ENCODE measurements at places on chromosomes 5 and 9.

DNA sequence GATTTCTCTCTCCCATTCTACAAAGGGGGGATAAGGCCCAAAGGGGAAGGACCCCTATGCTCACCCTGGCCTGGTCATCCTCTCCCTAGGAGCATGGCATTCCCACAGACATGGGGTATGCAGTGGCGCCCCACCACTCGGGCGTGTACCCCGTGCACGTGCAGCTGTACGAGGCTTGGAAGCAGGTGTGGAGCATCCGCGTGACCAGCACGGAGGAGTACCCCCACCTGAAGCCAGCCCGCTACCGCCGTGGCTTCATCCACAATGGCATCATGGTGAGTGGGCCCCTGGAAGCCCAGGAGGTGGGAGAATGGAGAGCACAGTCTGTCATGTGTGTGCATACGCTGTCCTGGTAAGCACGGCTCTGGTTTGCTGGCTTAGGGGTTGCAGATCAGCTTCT is 27.7 kb downstream of the NDST1 start:
- no peak for DNase-seq

- DNase-seq, result no peak
Observed at GRCh38 chr9:6153425-6153824, 62.2 kb upstream of the IL33 start.

DNA sequence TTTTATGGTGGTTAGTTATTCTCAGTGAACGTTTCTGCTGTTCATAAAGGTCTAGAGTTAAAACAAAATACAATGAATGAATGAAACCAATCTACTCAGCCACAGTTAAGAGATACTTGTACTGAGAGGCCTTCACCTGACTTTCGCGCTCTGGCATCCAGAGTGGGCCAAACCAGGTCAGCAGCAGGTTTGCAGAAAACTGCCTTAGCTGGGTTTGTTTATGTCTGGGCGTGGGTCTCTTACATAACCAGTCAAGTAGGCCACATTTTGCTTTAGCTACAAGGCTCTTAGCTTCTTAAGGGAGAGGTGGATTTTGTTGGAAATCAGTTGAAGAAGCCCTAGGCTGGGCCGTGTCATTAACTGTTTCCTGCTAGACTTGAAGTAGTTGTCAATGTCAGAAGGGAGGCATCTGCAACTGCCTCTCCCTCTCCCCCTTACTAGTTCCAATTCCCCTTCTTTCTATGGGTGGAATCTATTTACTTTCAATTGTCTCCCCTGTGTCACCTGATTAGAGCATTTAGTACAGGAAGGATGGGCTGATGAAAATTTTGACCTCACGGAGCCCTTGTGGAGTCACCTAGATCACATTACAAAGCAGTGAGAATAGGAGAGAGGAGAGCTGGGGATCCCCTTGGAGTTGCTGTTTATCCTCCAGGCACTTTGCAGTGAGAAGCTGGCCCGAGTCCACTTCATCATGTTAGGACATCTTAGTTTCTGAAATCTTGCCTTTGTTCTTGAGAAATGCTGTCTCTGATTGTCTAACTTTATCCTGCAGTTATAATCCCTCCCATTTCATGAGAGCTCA is 200.5 kb downstream of the ARHGEF28 start:
- DNase-seq, result peak; percentile 41

DNA sequence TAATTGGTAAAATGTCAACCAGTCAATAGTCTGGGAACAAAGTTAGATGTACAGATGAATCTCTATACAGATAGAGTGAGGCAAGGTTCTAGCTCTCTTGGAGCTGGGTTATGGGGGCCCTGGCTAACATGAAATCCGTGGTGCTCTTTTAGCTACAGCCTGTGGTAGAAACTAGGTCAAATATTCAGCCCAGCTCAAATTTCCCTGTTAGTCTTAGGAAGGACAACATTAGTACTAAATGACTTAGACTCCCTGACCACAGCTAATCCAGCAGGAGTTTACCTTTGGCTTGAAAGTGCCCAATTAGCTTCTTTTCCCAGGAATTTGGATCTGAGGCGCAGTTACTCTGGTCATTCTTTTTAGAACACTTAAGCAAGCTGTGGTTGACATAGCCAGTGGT is 170.5 kb downstream of the DMRTA1 start:
- no peak for DNase-seq

GRCh38 chr5:136205941-136206340 is 13.0 kb upstream of the SMIM32 start:
- DNase-seq, result no peak

DNA sequence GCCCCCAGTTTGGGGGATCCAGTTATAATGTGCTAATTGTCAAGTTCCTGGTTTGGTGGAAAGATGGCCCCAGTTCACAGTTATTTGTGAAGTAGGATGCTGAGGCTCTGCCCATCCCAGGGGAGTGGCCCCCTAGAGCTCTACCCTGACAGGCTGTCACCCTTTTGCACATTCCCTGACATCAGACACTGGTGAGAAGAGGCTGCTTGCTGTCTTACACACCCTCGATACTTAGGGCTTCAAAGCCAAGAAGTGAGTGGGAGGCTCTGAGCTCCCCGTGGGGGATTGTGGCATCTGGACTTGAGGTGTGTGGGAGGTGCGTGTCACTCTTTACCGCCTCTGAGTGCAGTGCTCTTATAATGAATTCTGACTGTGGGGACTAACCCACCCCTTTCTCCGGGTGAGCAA is 168.5 kb downstream of the DOCK2 start:
- no peak for DNase-seq

DNA sequence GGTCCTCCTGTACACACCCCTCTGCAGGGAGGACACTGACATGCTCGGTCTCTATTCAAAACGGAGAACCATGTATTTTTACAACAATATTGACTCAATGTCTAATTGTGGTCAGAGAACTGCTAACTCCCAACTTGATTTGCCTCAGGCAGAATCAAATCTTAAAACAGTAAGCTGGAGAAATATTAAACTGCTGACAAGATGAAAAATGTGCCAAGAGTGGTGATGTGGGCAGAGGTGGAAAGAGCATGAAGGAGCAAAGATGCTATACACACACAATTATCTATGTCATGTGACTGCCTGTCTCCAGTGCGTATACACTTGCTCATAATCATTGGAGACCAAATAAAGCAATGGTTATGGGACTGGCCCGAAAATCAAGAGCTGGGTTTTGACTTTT is 556.1 kb upstream of the ZNF608 start:
- DNase-seq, result no peak

DNA sequence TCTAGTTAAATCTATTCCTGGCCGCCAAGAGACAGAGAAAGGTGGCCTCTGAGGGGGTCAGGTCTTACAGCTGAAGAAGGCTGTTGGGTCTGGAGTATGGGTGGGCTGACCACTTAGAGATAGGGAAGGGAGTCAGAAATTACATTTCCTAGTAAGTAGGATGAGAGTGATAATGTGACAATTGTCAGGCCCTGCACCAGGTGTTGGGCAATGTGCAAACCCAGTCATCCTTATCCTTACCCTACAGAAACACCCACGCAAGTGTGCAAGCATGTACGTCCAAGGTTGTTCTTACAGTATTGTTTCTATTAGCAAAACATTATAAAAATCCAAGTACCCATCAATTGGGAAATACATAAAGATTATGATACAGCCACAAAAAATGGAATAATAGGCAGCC is 9.5 kb downstream of the SPAAR start:
- no peak for DNase-seq

DNA sequence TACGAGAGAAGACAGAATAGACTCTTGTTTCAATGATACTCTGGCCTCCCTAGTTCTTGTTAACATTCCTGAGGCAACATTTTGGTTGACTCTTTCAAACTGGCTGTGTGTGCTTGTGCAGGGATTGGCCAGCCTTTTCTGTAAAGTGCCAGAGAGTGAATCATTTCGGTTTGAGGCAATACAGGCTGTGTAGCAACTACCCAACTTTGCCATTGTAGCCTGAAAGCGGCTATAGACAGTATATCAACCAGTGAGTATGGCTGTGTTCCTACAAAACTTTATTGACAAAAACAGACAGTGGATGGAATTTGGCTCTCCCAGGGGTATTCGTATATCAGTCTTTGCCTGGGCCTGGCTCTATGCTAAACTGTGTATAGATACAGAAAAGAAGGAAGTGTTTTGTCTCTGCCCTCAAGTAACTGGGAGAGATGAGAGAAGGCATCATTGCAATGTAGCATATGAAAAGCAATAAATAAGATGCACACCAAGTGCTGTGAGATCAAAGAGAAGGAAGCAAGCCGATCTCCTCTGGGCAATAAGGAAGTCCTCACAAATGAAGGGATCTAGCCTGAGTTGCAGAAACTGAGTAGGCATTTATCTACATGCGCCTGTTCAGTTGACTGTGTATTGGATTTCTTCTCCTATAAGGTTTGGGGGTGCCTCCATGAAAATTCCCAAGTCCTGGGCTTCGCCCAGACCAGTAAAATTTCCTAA is 568.0 kb upstream of the KLF4 start:
- no peak for DNase-seq

DNA sequence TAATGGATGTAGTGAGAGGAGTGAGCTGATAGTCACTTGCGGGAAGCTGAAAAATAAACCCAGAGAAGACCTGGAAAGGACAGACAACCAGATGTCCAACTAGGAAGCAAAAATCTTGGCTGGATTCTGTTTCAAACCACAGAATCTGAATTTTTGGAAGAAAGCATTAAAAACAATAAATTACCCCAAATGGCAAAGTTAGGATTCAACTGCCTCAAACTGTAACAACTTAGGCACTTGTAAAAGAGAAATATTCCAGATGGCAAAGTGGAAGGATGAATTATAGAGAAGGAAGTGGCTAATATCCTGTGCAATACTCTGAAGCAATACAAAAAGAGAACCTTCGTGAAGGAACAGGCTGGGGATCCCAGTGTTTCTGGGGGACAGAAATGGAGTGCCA is 46.8 kb upstream of the SLIT3 start:
- no peak for DNase-seq

DNA sequence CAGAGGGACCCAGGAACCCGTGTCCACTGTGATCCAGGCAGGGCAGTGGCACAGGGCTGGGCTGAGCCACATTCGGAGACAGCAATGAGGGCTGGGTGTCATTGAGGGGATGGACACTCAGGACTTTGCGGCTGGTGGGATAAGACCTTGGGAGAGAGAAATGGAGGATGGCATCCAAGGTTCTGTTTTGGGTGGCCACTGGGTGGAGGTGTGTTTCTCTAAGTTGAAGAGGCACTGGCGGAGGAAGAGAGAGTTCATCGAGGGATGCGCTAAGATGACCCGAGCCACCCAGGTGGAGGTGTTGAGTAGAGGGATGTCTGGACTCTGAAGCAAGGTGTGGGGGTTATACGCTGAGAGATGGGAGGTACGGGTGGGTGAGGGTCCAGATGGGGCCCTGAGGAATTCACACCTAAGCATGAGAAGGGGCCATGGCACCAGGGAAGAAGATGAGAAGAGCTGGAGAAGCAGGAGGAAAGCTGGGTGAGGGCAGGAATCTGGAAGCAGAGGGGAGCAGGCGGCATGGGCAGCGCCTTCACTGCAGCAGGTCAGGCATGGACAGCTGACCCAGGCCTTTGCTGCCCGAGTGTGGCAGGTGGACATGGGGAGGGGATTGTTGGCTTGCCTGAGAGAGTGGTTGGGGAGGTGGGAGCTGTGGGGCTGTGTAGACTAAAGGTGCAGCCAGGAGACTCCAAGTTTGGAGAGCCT is 2.5 kb upstream of the SLC25A48 start:
- DNase-seq, result no peak

DNA sequence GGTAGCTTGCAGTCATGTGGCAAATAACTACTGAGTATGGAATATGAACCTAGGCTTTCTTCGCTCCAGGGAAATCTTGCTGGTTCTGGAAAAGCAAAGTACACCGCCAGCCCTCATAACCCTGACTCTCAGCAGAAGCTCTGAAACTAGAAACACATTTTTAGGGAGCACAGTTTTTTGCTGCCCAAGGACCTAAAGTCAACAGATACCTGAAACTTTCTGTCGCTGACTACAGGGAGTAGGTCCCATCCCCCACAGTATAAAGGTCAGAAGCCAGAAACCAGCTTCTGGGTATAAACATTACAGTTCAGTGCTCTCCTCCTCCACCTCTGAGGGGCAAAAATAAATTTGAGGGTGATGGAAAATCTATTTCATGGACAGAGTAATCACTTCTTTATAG is 3.0 kb downstream of the ATOX1 start:
- no peak for DNase-seq

DNA sequence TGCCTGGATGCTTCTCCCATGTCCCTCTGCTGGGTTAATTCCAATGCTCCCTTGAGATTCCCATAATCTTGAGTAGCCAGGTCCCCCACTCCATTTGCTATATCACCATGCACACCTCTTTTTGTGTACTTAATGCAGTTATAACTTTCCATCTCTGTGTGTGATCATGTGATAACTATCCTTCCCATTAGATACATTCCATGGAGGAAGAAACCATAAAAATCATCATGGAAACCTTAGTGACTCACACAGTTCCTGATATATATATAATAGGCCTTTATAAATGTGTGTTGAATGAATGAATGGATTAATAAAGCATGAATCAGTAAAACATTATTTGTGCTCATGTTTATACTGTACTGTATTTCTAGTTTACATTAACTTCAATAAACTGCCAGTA is 104.6 kb downstream of the PCSK5 start:
- no peak for DNase-seq

DNA sequence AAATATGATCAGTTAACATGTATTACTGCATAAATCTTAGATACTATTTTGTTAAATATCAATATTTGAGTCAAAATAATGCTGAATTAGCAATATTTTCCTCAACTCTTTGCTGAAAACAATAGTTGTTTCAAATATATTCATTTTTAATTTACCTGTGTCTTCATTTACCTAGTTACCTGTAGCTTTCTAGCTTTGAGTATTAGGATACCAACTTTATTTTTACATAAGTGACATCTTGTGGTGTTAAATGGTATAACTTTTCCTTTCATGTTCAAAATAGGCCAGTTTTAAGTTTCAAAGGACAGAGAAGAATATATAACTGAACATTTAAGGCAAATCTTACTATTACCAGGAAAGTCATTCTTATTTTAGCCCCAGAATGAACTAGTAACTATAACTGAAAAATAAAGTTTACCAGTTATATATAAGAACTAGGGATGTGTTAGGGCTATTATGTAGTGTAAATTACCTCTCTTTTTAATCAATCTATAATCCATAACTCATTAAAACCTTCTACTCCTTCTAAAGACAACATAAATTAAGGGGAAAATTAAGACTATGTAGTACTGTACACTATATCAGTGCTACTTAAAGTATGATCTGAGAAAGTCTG is 25.3 kb downstream of the AP3B1 start:
- peak; percentile 32 for DNase-seq

DNA sequence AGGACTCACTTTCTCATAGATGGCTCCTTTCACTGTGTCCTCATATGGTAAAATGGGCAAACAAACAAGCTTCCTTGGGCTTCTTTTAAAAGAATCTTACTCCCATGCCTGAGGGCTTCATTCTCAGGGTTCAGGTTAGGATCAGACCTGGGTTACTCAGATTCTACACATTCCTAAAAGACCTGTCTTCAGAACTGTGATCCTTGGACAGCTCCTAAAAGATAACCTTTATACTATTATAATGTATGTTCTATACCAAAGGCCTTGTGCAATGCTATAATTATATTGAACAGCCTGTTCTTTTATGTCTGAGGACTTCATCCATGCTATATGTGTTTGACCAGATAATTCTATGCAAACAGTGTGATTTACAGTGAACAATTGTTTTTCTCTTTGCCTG is 264.4 kb upstream of the CDH10 start:
- DNase-seq, result no peak
